Stimulated activated CD4-positive, alpha-beta T cell treated with anti-CD3 and anti-CD28 coated beads, Interleukin-4, amount 100 ng/mL, for 48 hours (primary cell): ENCODE measurements at places on chromosomes 5 and 9.

DNA sequence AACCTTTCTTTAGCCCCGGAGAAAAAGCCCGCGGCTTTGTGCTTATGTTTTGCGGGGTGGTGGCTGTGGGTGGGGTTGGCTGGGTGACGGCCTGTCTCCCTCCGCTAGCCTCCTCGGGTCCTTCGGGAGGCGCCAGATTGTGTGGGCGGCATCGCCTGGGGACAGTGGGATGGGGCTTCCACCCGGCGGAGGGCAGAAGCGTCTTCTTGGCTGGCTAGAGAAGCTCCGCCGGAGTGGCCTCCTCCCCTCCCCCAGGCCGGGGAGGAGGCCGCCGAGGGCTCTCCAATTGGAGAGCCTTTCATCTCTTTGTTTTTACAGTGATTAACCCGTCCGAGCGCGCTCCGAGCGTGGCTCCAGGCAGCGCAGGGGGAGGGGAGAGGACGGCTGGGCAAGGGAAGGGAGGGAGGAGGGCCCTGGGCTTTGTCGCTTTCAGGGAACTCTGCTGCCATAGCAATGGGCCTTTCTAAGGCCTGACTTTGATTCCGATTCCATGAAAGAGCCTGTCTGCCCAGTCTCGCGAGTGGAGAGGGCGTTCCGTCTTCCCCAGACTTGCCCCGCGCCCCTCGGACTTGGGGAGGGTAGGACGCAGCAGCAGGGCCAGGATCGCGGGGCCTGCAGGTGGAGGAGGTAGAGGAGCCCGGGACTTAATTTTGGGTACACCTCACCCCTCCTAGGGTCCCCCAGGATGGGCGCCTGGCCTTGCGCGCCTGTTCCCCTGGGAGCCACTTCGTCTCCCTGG is 36.7 kb upstream of the TIFAB start:
- DNase-seq, result no peak

GRCh38 chr5:677131-678101 is 15.7 kb downstream of the TPPP start:
- no peak for DNase-seq

GRCh38 chr5:51495672-51496071 is 112.4 kb downstream of the ISL1 start:
- DNase-seq, result no peak

GRCh38 chr9:93566408-93567270 is 9.7 kb upstream of the PHF2 start:
- DNase-seq, result peak; percentile 100

GRCh38 chr5:33235824-33236223 is 204.9 kb upstream of the TARS1 start:
- DNase-seq, result no peak

- no peak for DNase-seq
These were observed 21.0 kb upstream of the TLX3 start for GRCh38 chr5:171288066-171288465.

DNA sequence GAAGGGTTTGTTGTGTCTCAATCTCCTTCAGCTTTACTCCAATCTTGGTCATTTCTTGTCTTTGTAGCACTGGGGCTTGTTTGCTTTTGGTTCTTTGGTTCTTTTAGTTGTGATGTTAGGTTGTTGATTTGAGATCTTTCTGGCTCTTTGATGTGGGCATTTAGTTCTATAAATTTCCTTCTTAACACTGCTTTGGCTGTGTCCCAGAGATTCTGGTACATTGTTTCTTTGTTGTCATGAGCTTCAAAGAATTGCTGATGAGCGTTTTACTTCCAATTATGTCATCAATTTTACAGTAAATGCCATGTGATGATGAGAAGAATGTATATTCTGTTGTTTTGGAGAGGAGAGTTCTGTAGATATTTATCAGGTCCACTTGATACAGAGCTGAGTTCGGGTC is 353.3 kb downstream of the MAN2A1 start:
- DNase-seq, result no peak
